ENCODE measurements at places on chromosomes 1 and 21.

- no peak for DNase-seq
Observed at GRCh38 chr1:1020000-1020404, at the start of gene AGRN. AGRN (plus strand) TSS chr1:1020120; CDS start chr1:1020173, 53 bp downstream.

DNA sequence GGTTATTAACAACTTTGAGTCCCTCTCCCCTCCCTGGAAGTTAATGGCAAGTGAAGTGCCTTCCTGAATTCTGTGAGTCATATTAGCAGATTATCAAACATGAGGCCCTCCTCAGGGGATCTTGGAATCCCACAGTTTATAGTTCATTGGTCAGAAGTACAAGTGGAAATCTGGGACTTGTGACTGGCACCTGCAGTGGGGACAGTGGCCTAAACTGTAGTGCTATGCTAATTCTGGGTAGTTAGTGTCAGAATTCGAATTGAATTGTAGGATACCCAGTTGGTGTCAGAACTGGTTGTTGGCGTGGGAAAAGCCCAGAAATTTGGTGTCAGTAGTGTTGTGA is 26.2 kb downstream of the ZYG11B start:
- no peak for DNase-seq

DNA sequence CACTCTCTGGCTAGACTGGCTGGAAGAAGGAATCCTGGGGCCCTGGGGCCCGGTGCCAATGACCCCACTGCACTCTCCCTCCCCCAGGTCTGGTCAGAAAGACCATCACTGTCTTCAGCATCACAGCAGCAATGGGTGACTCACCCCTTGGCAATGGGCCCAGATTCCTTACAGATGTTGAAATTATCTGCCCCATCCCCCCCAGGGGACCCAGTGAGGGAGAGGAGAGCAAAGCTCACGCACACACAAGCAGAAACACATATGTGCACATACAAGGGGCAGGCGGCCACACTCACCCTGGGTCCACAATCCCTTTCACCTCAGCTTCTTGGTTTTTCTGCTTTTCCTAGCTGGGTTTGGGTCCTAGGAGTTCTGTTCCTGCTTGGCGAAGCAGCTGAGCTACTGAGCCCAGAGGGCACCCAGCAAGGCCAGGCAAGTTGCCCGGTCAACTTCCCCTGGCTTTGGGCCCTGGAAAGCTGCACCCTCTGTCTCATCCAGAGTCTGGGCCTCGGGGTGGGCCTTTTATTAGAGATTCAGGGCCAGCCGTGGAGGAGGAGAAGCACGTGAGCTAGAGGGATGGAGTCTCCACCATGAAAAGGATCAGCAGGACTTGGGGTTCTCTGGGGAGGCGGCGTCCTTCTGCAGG is 2.6 kb downstream of the COL16A1 start:
- DNase-seq: peak; percentile 77

GRCh38 chr1:193058529-193059281 is 455 bp downstream of the UCHL5 start:
- no peak for DNase-seq

DNA sequence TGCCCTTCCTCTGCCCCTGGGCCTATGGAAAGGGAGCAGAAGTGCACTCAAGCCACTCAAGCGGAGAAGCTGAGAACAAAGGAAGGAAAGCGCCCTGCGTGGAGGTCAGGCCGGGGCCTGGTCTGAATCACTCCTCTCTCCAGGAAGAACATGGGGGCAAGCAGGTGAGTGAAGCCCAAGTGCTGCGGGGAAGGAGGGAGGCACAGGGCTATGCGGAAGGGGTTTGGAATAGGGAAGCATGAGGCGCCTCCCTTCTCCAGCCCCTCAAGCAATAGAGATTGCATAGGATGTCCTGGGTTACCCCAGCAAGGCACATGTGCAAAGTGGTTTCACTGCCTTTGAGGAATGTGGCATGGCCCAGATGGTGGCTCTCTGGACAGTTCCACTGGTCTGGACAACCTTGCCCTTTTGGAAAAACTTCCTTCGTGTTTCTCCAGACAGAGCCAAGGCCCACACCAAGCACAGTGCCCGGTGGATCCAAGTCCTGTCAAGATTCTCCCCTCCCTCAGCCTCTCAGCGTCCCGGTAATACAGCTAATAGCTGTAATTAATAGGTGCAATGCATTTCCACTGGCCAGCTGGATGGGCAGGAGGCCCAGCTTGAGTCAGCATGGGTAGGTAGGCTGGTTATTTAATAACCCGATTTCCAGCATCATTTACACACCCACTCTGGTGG is 13.7 kb downstream of the BLACAT1 start:
- DNase-seq: no peak

DNA sequence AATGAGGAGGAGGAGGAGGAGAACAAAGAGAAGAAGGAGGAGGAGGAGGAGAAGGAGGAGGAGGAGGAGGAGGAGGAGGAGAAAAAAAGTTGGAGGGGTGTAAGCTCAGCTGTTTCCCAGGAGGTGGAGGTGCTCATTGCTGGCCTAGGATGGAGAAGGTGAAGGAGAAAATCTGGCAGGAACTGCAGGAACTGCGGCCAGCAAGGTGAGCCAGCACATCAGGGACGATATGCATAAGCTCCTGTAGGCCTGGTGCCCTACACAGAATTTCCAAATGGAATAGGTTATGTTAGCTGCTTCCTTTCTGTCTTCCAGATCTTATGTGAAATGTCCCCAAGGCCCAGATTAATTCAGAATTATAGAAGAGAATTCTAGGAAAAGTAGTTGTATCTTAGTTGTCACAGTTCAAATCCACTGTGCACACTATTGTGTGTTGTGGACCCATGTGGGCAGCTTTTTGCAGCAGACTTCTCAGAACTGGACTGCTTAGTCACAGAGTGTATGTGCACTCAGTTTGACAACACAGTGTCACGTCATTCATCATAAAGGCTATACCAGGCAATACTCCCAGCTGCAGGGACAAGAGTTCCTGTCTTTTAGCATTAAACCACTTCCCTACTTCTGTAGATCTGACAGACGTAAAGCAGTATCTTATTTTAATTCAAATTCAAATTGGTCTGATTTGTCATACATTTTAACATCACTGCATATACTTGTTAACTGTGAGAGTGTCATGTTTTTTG is 303.7 kb downstream of the HLX start:
- DNase-seq: no peak

DNA sequence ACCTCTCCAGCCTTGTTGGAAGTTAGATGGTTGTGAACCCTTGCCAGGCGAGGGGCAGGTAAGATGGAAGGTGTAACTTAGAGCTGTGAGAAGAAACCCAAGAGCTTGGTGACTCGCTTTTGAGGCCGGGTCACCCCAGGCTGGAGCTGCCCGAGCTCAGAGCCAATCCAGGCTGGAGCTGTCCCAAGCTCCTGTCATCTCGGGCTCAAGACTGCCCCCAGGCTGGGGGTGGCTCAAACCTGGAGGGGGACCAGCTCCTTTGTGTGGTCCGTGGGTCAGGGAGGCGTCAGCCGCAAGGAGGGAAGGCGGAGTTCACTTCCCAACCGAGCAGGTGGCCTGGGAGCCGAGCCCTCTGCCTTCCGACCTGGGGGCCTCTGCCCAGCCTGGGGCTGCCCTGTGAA is 2.0 kb downstream of the HUNK start:
- DNase-seq: no peak

GRCh38 chr1:226371027-226371694 is 36.7 kb downstream of the PARP1 start:
- DNase-seq: no peak

GRCh38 chr1:43049481-43049880 is 90.8 kb upstream of the SLC2A1 start:
- no peak for DNase-seq

- no peak for DNase-seq
Observed at GRCh38 chr1:244954359-244954758, 90.0 kb upstream of the HNRNPU start.

DNA sequence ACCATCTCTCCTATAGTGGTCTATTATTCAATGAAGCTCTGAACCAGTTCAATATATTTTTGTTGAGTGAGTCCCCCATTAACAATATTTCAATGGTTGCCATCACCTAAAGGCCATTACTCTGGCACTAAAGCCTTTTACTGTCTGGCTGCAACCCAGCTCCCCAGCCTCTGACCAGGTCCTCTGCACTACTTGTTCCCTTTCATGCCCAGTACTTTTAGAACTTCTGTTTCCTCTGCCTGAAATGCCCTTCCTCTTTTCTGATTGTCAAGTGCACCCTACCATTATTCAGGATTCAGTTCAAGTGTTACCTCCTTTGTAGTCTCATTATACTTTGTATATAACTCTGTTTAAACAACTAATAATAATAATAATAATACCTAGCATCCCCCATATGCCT is 30.4 kb upstream of the ZFYVE9 start:
- no peak for DNase-seq

- no peak for DNase-seq
Observed at GRCh38 chr1:23020706-23021405, 1.6 kb downstream of the KDM1A start.

Data from Panc1 (cell line).